ENCODE measurements at places on chromosomes 1 and 21. TPM values are rescaled to one million over a fixed set of nuclear protein-coding genes. Genes with fewer than 3 reads are reported as not detected.

GRCh38 chr21:40282912-40283886, 416.0 kb downstream of the PCP4 start:
- H3K27me3 ChIP-seq = no peaks in the 10 kb centered on the region
- H3K27ac ChIP-seq = no peak overlapping the region
- DNase-seq = no peak
- H3K4me3 ChIP-seq = no peak overlapping the region
- no peaks in the 10 kb centered on the region for H3K4me1 ChIP-seq
- no peaks in the 10 kb centered on the region for H3K36me3 ChIP-seq

The ARL8A gene
- 57.9 TPM for total RNA-seq

GRCh38 chr1:224831501-224831900, 98.0 kb upstream of the DNAH14 start:
- H3K4me3 ChIP-seq = no peak overlapping the region
- no peak overlapping the region for H3K27ac ChIP-seq
- no peaks in the 10 kb centered on the region for H3K36me3 ChIP-seq
- H3K4me1 ChIP-seq = no peaks in the 10 kb centered on the region
- DNase-seq = no peak

The VHLL gene
- total RNA-seq = not detected

The MYBPH gene
- total RNA-seq = not detected

The IVL gene
- total RNA-seq = not detected

The FAM72B gene
- 22.6 TPM for total RNA-seq
